Renal pelvis (tissue), 12 donors: ENCODE measurements at places on chromosomes 13 and 19.

DNA sequence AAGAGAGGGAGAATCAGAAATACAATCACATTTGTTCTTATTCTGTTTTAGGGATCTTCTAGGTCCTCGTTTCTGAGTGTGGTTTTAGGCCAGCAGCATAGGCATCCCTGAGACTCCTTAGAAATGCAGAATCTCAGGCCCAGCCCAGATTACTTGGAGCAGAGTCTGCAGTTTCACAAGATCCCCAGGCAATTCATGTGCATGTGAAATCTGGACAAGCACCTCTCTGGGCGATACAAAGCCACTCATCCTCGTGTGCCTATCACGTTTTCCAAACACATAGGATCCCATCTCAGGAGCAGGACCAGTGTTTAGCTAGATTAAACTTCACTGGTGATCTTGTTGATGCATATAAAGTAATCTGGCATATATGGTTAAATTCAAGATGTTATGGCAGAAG is 87.2 kb downstream of the KL start:
- no peak for DNase-seq

DNA sequence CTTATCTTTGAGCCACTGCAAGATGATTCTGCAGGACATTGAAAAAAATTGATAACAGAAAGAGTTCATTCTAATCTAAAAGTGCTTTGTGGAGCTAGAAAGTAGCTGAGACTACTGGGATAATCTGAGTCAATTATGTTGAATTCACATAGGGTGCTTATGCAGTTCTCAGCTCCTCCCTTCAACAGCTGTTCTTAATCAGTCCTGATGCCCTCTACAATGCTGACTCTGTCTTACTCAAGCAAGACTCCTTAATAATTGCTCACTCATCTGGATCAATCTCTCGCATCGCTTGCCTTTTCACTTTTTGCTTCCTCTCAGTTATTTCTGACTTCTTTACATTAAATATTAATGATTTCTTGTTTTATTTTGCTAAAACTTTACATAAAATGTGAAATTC is 182.1 kb downstream of the PCDH17 start:
- no peak for DNase-seq

GRCh38 chr13:47846886-47847285 is 154.2 kb downstream of the SUCLA2 start:
- no peak for DNase-seq

- DNase-seq: no peak
These were observed 833.0 kb downstream of the PCDH9 start for GRCh38 chr13:66397133-66397532.

GRCh38 chr13:45206340-45206739 is 5.5 kb upstream of the KCTD4 start:
- no peak for DNase-seq

GRCh38 chr13:111283991-111284390 is 36.5 kb upstream of the TEX29 start:
- no peak for DNase-seq

DNA sequence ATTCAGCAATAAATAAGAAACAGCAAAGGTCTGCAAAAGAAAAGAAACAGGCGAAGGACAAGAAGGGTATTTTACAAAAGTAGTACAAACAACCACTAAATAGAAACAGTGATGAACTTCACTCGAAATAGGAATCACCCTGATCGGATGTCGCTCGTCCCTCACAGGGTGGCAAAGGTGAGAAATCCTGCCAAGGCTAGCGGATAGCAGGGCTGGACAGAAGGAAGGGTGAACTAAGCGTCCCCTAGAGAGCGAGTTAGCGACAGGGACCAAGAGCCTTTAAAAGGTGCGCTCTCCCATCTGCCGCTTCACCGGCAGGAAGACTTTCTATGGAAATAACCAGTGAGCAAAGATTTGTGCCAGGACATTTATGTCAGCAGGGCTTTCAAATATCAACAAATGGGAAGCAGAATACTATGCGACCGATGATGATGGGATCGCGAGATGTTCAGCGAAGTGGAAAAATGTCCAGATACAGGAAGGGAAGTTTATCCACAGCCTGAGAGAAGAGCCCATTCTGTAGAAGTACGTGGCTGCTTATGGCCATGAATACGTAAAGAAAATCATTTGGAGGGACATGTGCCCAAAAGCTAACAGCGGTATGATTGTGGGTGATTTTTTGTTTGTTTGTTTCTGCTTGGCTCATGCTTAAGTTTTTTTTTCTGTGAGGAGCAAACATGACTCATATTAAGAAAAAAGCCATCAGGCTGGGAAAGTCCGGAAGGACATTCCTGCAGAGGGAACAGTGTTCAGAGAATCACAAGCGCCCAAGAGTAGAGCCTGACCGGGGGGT is 18.9 kb downstream of the ELAVL1 start:
- DNase-seq: no peak

DNA sequence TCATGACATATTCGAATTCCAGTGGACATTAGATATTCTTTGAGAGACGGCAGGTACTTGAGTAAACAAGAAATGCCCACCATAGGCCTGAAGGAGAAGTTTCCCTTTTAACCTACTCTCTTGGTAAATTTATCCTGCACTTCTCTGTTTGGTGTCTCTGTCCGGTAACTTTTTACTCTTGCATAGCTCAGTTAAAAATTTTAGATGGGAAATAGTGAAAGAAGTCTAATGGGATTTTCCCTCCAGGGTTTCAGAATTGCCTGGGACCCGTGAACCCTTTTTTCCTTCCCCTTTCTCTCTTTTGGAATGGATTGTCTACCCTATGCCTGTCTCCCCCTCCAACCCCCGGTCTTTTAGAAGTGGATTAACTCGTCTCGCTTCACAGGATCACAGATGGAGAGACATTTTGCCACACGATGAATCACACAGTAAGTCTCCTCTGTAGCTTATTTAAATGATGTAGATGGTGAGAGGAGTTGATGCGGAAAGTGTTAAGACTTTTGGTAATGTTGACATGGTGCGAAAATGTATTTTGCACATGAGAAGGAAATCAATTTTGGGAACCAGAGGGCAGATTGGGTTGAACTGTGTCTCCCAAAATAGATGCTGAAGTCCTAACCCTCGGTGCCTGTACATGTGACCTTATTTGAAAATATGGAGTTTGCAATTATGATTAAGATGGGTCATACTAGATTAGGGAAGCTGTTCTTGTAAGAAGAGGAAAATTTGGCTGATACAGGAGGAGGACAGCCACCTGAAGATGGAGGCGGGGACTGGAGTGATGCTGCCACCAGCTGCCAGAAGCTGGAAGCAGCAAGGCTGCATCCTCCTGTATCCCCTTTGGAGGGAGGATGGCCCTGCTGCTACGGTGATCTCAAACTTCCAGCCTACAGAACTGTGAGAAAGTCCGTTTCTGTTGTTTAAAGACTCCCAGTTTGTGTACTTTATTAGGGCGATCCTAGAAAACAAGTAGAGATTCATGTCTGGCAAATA is 711 bp upstream of the MIPEP start:
- DNase-seq: no peak

DNA sequence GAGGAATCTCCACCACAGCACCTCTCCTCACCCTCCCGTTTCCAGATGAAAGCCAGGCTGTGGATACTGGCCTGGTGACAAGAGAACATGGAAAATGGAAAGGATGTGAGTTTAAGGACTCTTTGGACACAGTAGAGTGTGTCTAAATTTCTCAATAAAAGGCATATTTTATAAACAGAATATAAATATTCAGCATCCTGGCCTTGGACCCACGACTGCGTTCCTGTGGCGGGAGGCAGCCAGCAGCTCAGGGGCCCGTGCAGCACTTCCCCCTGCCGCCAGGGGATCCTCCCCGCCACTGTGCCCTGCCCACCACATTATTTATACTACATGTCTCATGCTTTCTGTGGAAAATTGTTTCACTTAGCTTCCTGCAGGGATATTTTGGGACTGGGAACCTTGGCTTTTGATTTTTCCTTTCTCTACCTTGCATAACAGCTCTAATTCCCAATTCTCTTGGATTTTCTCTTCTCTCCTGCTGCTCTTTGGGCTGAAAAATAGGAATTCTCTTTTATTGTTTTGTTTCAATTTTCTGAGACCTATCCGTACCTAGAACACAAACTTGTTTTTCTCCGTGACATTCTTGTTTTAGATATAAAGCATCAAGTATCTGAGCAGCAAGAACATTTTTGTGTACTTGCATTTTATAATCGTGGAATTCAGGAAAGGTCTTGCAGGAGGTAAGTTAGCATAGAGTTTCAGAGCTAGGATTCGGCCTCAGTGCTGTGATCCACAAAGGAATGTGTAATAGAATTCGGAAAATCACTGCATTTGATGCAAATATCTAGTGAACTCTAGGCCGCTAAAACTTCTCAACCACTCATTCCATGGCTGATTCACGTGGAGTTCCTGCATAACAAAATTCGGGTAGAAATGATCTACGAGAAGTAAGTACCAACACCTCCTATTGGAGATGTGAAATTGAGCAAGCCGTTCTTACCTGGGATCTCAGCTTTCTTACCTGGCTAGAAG is 107.7 kb upstream of the SPATA13 start:
- no peak for DNase-seq

DNA sequence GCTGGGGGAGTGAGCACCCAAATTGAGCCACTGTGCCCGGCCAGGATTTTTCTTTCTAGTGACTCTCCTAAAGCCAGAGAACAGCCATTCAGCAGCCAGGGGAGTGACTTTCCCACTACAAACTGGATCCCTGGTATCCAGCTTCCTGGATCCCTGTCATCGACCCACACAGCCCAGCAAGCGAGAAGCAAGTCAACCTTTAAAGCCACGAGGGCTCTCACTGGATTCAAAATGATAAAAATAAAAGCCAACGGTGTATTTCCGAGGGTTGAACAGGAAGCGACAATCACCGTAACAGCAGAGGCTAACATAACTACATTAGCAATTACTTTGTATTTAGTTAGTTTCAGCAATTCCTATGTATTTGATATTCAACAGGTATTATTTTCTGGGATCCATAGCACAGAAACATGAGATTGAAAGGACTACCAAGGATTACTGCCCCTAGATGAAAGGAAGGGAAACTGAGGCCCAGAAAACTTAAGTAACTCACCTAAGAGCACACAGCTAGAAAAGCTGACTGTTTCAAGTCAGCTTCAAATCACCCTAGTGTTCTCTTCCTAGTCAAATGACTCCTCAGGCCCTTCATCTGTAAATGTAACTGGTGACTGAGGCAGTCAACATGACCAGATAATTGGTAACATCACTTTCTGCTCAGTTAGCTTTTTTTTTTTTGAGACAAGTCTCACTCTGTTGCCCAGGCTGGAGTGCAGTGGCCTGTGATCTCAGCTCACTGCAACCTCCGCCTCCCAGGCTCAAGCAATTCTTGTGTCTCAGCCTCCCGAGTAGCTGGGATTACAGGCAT is 2.7 kb downstream of the RFX1 start:
- no peak for DNase-seq

DNA sequence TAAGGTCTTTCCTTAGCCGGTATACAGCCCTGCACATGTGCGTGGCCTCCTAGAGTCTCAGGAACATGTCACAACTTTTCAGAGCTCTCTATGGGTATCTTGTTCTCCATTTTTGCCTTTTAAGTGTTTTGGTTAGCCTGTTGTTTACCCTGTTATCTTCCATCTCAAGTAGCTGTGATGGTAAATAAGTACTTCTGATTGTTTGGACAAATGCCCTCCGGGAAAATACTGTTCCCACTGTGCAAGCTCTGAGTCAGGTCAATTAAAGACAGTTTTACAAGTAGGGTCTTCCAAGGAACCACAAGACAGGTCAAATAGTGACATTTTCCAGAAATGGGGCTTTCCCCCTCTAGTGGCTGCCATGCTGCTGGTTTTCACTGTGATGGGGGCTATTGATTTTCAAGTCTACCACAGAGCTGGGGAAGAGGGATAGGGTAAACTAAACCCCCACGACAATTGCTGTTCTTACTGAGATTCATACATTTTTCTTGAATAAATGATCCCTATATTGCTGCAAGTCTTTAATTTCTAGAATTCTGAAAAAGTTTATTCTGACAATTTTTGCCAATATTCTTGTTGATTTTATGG is 109.5 kb downstream of the TM9SF2 start:
- no peak for DNase-seq

DNA sequence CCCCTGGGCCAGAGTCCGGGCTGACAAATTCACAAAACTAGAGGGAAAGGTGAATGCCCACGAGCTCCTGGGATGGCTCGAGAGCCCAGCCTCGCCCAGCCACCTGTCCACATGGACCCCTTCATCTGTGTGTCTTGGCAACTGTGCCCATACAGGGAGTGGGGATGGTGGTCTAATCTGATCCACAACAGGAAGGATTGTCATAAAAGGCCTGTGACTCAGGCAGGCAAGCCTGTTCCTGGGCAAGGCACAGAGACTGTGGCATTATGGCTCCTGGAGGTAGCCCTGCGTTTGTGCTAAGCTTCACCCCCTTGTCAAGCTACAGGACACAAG is 20.0 kb downstream of the CAPS start:
- DNase-seq: no peak

DNA sequence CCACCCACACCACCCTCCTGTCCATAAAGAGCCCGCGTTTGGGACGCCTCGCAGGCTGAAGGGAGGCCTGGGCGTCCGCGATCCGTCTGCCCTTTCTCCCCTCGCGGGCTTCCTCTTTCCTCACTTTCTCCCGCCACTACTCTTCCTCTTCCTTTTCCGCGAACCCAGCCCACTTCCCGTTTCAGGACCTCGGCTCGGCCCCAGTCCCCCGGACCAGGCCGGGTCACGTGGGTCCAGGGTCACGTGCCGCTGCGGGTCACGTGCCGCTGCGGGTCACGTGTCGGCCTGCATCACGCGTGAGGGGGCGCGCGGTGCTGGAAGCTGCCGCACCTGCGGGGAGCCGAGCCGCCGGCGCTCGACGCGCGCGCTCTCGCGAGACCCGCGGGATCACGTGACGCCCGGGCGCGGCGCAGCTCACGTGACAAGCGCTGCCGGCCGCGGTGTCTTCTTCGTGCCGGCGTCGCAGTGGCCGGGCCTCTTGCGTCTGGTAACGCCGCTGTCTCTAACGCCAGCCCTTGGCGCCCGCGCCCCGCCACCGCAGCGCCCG is at the start of gene LAMP1:
TSS of gene LAMP1 (plus strand) at position 417 of the 547 bp plus-strand sequence. CDS start 196 bp downstream, outside the sequence.
- peak; percentile 98 for DNase-seq

DNA sequence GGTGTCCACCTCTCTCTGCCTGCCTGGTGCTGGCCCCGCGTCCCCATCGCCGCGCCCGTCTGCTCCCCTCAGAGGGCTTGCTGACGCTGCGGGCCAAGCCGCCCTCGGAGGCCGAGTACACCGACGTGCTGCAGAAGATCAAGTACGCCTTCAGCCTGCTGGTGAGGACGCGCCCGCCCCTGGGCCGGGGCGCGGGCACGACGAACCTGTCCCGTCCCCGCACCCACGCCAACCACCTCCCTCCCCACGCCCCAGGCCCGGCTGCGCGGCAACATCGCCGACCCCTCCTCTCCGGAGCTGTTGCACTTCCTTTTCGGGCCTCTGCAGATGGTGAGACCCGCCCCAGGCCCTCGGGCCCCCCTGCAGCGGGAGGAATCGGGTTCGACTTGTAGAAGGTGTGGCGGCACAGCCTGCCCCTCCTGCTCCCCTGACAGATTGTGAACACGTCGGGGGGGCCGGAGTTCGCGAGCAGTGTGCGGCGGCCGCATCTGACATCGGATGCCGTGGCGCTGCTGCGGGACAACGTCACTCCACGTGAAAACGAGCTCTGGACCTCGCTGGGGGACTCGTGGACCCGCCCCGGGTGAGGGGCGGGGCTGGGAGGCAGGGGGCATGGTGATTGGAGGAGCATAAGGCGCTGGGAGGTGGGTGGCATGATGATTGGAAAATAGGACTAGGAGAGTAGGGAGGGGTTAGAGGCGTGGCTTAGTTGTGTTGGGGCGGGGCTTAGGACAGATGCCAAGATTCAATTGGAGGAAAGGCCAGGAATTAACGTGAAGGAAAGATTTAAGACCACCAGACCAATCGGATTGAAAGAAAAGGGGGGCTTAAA is 6.6 kb downstream of the EPS8L1 start:
- DNase-seq: no peak

GRCh38 chr13:79194272-79194671 is 211.8 kb downstream of the RBM26 start:
- no peak for DNase-seq
